ENCODE measurements at places on chromosomes 6 and 20.

- no peak for DNase-seq
Measured at GRCh38 chr20:13183005-13183404, 38.1 kb upstream of the ISM1 start.

- DNase-seq, result no peak
Measured at GRCh38 chr6:131210469-131210868, 75.2 kb downstream of the AKAP7 start.

GRCh38 chr6:84033523-84034451 lies at the start of gene MRAP2:
MRAP2 (plus strand) TSS chr6:84033772; CDS start chr6:84055319, 21,547 bp downstream.
- DNase-seq, result no peak

DNA sequence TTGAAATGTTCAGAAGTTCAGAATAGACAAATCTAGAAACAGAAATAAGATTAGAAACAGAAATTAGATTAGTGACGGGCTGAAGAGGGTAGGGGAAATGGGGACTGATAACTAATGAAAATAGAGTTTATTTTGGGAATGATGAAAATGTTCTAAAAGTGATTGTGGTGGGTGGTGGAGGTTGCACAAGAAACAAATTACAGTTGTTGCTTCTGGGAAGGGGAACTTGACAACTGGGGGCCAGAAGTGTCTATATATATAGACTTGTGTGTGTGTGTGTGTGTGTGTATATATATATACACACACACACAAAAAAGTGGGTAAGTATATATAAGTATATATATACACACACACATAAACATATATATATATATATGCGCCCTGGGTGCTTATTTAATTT lies 86.5 kb upstream of the RREB1 start:
- no peak for DNase-seq

- DNase-seq, result no peak
Measured at GRCh38 chr20:47988676-47989075, 203.4 kb upstream of the SULF2 start.

DNA sequence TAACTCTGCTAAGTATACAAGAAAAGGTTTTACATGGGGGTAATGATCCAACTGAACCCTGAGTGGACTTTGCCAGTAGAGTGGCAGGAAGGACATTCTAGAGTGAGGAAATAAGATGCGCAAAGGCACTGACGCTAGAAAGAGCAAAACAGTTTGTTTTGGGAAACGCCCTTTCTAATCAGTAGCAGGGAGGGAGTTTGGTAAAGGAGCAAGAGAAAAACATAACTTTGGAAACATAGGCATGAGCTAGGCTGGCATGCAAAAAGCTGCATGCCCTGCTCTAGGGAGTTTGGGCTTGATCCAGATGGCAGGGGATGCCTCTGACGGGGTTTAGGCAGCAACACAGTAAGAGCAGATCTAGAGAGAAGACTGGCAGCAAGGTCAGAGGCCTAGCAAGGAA lies 135.2 kb downstream of the DST start:
- no peak for DNase-seq

- DNase-seq, result no peak
Measured at GRCh38 chr6:155247618-155248007, 16.2 kb upstream of the CLDN20 start.

- peak; percentile 15 for DNase-seq
Measured at GRCh38 chr6:30884521-30885480, 482 bp downstream of the DDR1 start.

DNA sequence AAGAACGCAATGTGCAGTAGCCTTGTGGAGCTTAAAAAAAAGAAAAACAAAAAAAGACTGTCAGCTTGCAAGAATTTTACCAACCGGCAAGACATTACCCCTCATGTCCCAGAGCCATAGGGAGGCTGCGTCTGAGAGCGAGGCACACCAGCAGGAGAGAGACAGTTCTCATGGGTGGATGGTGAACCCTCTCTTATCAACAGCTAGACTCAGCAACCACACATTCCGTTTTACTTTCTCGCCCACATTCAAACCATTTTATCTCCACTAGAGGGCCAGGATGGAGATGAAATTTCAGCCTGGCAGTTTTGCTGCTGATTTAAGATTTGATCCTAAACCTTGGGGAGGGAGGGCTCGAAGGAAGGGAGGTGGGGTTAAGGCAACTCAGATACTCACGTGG lies 247.0 kb downstream of the ATXN1 start:
- no peak for DNase-seq

DNA sequence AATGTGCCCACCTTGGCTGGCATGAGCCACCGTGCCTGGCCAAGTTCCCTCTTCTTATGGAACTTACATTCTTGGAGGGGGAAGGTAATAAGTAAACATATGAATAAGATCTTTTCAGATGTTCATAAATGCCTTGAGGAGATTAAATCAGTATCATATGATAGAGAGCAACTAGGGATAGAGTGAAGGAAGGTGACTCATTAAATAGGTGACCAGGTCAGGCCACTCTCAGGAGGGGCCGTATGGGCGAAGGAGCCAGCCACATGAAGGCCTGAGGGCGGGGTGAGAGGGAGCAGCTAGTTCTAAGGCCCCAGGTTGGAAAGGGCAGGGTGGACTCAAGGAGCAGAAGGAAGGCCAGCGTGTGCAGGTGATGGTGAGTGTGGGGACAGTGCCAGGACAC lies 91.1 kb downstream of the UST start:
- DNase-seq, result no peak

DNA sequence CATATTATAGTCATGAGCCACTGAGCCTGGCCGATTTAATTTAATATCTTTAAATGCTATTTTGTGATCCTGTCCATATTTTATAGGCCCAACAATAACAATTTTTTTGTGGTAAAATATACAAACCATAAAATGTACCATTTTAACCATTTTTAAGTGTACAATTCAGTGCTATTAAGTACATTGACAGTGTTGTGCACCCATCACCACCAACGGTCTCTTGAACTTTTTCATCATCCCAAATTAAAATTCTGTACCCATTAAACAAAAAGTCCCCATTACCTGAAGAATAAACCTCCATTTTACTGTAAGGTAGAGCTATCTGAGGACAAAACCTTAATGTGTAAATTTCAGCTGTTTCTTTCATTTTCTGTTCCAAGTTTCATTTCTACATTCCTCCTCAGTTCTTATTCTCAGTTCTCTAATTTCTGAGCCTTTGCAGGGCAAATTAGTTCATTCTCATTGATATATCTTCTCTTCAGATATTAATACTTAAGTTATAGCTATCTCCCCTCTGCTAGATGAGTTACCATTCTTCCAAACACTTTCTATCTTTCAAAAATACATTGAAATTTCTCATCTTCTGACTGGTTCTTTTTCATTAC lies 10.3 kb downstream of the MTO1 start:
- DNase-seq, result no peak

- no peak for DNase-seq
Measured at GRCh38 chr6:138944412-138944811, 43.6 kb downstream of the REPS1 start.

All from stimulated activated CD8-positive, alpha-beta memory T cell treated with anti-CD3 and anti-CD28 coated beads, Interleukin-7, amount 100 ng/mL, for 1 hour (primary cell).